Stimulated activated naive CD4-positive, alpha-beta T cell (primary cell): ENCODE measurements at places on chromosomes 7 and 10.
A peak's percentile ranks its signal among the peaks of the same experiment; 100 is the strongest.

DNA sequence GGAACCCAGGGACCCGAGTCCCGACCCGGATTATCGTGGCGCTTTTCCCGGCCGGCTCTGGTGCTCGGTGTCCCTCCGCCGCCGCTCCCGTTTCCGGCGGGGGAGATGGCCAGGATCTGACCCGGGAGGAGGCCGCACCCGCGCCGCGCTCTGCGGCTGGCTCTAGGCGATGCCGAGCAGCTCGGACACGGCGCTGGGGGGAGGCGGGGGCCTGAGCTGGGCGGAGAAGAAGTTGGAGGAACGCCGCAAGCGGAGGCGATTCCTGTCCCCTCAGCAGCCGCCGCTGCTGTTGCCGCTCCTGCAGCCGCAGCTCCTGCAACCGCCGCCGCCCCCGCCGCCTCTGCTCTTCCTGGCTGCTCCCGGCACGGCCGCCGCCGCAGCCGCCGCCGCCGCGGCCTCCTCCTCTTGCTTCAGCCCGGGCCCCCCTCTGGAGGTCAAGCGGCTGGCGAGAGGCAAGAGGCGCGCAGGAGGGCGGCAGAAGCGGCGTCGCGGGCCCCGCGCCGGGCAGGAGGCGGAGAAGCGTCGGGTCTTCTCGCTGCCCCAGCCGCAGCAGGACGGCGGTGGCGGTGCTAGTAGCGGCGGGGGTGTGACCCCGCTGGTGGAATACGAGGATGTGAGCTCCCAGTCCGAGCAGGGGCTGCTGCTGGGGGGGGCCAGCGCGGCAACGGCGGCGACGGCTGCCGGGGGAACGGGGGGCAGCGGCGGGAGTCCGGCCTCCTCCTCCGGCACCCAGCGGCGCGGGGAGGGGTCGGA is 593 bp downstream of the CDK13 start:
- peak; percentile 42 for DNase-seq

DNA sequence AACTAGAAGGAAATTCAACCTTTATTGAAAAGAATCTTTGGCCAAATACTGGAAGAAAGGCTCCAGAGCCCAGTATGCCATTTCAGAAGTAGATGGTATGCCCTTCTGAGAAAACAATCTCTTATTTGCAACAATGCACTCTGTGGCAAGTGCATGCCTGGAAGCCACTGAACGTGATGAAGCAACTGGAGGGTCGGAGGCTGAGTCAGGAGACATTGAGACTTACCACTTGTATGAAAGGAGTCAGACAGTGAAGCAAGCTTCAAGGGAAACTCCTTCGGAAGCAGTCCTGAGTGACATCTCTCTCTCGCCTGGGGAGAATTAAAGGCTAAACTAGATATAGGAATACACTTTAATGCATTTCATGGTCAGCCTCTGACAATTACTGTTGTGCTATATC is 353.7 kb downstream of the NRG3 start:
- no peak for DNase-seq

DNA sequence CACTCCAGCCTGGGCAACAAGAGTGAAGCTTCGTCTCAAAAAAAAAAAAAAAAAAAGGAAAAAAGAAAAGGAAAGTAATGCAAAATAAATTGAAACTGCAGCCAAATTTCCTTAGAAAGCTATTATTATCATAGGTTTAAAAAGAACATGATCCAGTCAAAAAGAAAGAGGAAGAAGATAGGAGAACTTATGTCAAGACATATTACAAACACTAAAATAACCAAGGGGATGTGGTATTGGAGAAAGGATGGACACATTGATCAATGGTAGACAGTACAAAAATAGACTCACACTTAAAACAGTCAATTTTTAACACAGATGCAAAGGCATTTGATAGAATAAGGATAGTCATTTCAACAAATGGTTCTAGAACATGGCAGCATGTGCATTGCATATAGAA is 27.3 kb upstream of the PFKP start:
- DNase-seq: no peak

DNA sequence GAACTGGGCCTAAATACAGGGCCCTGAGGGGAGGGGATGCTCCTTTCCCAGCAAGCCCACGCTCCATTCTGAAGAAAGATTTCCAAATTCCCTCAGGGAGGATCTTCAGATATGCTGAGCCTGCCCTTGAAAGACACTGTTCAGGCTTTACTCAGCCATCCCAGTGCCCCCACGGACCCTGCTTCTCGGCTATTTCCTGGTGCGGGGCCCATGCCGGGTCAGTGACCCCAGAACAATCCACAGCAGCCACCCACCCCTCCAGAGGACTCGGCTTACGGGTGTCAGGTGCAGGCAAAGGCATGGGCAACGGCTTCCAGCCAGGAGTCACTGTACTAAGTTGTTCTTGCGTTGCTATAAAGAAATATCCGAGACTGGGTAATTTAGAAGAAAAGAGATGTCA is 137.1 kb downstream of the OAT start:
- no peak for DNase-seq

DNA sequence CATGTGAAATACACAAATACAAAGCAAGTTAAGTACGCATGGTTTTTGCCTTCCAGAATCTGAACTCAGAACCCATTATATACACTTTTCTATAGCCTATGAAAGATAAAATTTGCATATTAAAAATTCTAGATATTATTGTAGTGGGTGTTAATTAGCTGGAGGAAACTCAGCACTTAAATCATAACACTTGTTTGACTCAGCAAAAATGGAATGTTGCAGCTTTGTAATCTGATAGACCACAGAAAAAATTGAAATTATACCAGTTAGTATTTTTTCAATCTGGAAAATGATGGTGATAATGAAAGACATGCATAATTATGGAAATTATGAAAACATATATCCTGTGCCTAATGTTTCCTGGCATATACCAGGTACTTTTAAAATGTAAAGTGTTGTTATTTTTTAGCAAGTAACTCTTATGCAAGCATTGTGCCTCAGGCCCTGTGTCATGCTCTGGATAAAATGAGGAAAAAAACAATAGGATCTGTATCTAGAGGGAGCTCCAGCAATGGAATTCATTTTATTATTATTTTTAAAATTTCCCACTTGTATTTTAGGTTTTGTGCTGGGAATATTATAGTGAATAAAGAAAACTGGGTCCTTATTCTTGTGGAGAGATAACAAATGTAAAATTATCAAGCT is 490.4 kb upstream of the SEMA3A start:
- no peak for DNase-seq

DNA sequence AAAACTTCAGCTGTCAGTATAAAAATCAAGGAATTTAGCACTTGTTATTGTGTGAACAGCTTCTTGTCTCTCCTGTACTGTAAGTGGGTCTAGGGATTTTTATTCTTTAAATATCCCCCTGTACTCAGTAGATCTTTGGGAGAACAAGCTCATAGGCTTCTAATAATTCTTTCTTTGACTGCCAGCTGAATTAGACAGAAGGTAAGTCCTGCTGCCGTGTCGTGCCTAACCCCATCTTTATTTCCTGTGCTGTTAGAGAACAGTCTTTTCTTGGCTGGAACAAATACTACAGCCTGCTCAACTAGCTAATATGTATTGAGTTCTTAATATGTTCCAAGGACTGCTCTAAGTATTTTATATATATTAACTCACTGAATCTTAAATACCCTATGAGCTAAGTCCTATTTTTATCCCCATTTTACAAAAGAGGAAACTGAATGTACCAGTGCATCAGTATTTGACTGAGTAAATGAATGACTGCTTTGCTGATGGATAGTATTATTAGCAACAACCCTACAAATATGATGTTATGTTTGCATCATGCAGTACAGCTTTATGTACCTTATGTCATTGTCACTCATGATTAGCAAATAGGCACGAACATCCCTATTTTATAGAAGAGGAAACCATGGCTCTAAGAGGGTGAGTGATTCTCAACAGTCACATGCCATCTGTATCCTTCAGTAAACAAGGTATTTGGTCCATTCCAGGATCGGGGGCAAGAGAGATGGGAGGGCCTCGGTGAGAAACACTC is 5.5 kb upstream of the DUSP5 start:
- DNase-seq: no peak

- DNase-seq: no peak
These were observed 10.8 kb upstream of the BLOC1S2 start for GRCh38 chr10:100297242-100297641.

GRCh38 chr10:119149729-119150128 is 15.8 kb downstream of the SFXN4 start:
- DNase-seq: no peak

DNA sequence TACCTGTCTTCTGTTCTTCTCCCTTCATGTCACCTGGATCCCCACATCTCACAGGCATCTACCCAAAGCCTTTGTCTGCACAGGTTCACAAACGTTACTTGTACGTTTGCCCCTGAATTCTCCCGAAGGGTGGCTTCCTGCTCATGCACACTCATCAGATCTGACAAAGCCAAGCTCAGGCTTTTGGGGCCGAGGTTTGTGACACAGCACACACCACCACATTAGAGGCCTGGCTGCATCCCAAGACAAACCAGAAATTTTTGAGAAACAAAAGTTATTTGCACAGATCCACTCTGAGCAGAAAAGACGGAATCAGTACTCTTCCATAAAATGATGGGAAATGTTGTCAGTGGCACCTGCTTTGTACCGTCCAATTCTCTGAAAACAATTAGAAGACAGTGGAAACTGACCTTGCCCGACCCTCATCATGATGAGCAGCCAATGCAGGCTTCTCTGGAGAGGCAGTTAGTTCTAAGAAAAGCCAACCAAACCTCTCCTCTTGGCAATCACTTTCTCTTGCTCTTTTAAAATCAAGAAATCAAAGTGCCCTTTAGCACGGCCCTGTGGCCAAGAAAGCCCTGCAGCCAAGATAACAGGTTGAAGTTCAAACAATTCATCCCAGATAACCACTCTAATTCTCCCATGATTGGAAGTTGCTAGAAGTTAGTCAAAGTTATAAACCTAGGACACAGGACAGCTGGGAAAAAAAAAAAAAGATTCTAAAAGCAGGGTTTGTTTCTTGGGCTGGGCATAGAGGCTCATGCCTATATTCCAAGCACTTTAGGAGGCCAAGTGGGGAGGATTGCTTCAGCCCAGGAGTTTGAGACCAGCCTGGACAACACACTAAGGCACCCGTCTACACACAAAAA is 13.6 kb upstream of the SVIL start:
- peak; percentile 38 for DNase-seq

GRCh38 chr10:76205361-76205760 is 773.9 kb downstream of the LRMDA start:
- no peak for DNase-seq

GRCh38 chr10:113613427-113613826 is 50.4 kb downstream of the NRAP start:
- no peak for DNase-seq

GRCh38 chr7:139124084-139124914 is 14.8 kb upstream of the ZC3HAV1 start:
- DNase-seq: no peak

DNA sequence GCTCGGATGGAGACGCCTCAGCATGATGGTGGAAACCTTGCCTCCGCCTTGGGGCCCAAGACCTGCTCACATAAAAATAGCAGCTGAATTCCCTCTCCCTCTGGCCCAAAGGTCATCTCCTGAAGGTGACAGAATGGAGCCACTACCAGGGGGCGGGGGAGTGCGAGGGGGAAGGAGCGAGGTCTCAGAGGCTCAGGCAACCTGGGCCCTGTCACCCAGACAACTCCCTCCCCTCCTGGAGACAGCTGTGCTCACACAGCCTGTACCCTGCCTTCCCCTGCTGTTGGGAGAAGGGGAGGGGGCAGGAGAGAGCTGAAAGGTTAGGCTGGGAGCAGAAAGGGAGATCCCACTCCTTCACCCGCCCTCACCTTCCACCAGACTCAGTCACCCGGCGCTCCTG is 173.0 kb upstream of the RHEB start:
- DNase-seq: no peak

DNA sequence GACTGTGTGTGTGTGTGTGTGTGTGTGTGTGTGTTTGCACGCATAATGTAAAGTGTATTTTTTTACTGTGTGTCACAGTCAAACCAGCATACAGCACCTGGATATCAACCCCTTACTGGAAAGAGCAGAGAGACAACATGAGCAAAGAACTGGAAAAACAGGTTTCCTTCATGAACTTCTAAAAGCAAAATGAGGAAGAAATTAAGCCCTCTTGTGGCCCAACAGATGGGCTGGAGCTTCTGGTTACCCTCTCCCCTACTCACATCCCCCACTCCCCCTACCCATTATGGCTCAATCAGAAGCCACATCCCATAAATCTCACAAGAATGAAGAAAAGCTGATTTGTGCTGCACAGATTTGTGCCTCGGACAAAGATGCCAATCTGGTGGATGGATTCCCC is 36.2 kb downstream of the PDE1C start:
- DNase-seq: no peak

GRCh38 chr10:132982301-132982989 is 40.1 kb upstream of the CFAP46 start:
- no peak for DNase-seq

DNA sequence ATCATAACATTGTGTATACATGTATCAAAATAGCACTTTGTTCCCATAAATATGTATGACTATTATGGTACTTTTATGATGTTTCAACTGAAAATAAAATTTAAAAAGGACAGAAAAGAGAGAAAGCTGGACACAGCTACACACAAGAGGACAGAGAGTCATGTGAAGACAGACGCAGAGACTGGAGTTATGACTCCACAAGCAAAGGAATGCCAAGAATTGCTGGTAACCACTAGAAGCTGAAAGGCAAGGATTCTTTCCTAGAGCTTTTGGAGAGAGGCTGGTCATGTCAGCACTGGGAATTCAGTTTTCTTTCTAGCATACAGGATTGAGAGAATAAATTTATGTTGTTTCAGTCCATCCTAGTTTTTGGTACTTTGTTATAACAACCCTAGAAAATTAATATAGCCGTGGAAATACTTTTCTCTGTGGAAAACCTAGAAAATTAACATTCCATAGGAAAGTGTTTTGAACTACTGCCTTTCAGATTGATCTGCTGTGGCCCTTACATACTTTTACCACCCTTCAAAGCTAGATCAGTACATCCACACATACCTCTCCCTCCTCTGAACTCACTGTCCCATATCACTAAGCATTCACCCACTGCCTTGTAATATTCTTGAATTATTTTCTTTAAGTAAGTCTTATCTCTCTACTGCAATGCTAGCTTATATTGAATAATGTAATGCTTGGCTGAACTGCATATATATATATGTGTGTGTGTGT is 575.3 kb downstream of the IPMK start:
- no peak for DNase-seq

GRCh38 chr10:3784510-3785250 is at the start of gene KLF6:
Gene KLF6, minus strand, starts transcription at chr10:3785209. Its CDS starts 195 bp downstream, at chr10:3785014.
- DNase-seq: peak; percentile 52

DNA sequence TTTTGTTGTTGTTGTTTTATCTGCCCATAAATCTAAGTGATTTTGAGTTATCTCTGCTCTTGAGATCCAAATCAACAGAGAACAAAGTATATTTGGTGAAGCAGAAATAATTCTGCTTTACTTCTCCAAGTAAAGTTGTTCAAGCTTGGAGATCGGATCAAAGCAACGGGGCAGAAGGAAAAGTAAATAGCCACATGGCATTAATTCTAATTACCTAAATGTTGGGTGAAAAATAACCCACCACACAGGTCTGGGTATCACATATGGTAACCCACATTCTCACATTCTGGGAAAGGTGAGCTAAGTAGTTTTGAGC is 3.1 kb downstream of the NRP1 start:
- no peak for DNase-seq

- no peak for DNase-seq
These were observed 273.1 kb upstream of the NEBL start for GRCh38 chr10:21170216-21170615.
